SK-N-SH (cell line): ENCODE measurements at places on chromosomes 2 and 18. TPM values are rescaled to one million over a fixed set of nuclear protein-coding genes. Genes with fewer than 3 reads are reported as not detected.

GRCh38 chr2:201730651-201731285 is 32.3 kb upstream of the MPP4 start:
- DNase-seq = no peak
- H3K27ac ChIP-seq = no peak overlapping the region
- H3K36me3 ChIP-seq = peaks cover 87% of the 10 kb centered on the region
- no peaks in the 10 kb centered on the region for H3K27me3 ChIP-seq
- no peak overlapping the region for H3K4me3 ChIP-seq
- no peaks in the 10 kb centered on the region for H3K4me1 ChIP-seq

GRCh38 chr2:113176696-113177355 is 3.1 kb downstream of the PSD4 start:
- peaks cover 9% of the 10 kb centered on the region; the same call in 1 of the 2 replicates for H3K27me3 ChIP-seq
- no peak overlapping the region for H3K27ac ChIP-seq
- no peak overlapping the region for H3K4me3 ChIP-seq
- no peaks in the 10 kb centered on the region; the same call in 1 of the 2 replicates for H3K4me1 ChIP-seq
- no peaks in the 10 kb centered on the region for H3K36me3 ChIP-seq
- DNase-seq = no peak

- no peak overlapping the region for H3K27ac ChIP-seq
- DNase-seq = no peak
- no peaks in the 10 kb centered on the region for H3K27me3 ChIP-seq
- no peak overlapping the region for H3K4me3 ChIP-seq
- no peaks in the 10 kb centered on the region for H3K4me1 ChIP-seq
- no peaks in the 10 kb centered on the region for H3K36me3 ChIP-seq
Observed at GRCh38 chr18:52826994-52827393, 487.0 kb downstream of the DCC start.

DNA sequence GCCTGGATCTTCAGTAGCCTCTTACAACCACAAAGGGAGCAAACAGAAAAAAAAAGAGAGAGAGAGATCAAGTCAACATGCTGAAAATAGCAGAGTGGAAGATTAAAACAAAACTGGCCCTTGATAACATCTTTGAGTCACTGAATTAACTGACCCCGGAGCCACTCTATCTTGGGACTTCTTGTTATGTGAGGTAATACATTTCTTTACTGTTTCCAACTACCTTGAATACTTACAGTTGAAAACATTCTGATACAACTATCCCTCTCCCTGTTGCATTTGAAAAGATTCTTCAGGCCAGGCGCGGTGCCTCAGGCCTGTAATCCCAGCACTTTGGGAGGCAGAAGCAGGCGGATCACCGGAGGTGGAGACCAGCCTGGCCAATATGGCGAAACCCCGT is 208.1 kb downstream of the MEMO1 start:
- H3K27ac ChIP-seq = no peak overlapping the region
- no peaks in the 10 kb centered on the region for H3K36me3 ChIP-seq
- H3K27me3 ChIP-seq = no peaks in the 10 kb centered on the region
- no peak for DNase-seq

GRCh38 chr2:120316528-120317179 is 29.3 kb upstream of the INHBB start:
- no peaks in the 10 kb centered on the region for H3K27me3 ChIP-seq
- no peak overlapping the region for H3K4me3 ChIP-seq
- no peak for DNase-seq

DNA sequence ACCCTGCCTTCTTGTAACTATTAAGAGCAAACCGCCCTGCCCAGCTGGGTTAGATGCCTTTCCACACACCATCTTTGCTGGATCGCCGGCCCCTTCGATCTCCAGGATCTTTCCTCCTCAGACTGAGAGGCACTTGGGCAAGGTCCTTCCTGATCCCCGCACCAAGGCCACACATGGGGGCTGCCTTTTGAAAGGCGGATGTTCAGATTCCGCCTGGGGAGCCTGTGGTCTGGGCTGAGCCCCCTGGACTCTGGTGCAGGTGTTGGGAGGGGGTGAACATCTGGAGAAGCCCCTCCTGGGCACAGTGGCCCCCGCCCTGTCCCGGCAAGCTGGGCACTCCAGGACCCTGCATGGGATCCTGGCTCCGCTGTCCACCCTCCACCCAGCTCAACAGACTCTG is 135.4 kb upstream of the HDAC4 start:
- no peak overlapping the region for H3K4me3 ChIP-seq
- no peak overlapping the region for H3K27ac ChIP-seq
- peaks cover 23% of the 10 kb centered on the region; the same call in 1 of the 2 replicates for H3K4me1 ChIP-seq
- no peaks in the 10 kb centered on the region for H3K36me3 ChIP-seq
- no peaks in the 10 kb centered on the region for H3K27me3 ChIP-seq

DNA sequence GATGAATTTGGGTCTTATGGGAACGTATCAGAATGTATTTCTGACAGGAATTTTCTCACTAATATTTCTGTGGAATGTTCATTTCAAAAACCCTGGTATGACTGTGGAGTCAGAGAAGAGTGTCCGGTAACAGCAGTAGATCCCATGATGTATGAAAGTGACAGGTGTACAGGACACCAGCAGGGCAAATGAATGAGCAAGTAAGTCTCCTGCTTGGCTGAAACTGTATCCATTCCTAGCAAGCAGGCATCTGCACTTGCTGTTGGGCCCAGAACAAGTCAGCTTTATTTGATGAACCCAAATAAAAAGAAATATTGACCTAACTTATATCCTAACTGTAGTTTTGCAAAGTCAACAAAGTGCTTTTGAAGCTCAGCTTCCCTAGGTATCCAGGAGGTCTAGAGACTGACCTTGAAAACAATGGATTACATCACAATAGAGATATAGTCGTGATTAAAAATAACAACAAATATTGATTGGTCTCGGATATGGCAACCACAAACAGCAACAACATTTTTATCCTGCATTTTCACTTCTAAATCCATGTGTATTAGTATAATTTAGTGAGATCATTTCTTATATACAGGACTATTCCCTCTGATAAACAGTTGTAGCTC is 37.6 kb downstream of the NXPH2 start:
- H3K27me3 ChIP-seq = no peaks in the 10 kb centered on the region
- no peaks in the 10 kb centered on the region for H3K4me1 ChIP-seq
- no peak for DNase-seq
- H3K36me3 ChIP-seq = no peaks in the 10 kb centered on the region
- no peak overlapping the region for H3K4me3 ChIP-seq

GRCh38 chr2:77579076-77579769 is 57.0 kb upstream of the LRRTM4 start:
- H3K27ac ChIP-seq = no peak overlapping the region
- DNase-seq = no peak
- no peak overlapping the region for H3K4me3 ChIP-seq

DNA sequence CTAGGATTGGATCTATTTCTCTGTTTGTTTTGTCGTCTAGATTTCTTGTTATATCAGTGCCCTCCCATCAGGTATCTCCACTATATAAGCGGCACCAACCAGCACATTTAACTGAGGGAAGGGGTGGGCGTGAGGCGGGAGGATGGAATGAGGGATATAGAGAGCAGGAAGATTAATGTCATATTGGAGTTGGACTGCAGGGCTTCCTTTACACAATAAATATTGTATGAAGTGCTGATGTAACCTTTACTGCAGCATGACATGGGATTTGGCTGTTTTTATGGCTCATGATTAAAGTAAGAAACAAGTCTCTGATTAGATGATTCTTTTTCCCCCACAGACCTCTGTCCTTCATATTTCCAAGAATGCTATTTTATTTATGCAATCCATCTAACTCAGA is 54.8 kb downstream of the TMEM200C start:
- no peaks in the 10 kb centered on the region for H3K27me3 ChIP-seq
- H3K27ac ChIP-seq = no peak overlapping the region
- no peaks in the 10 kb centered on the region for H3K4me1 ChIP-seq
- no peak for DNase-seq

DNA sequence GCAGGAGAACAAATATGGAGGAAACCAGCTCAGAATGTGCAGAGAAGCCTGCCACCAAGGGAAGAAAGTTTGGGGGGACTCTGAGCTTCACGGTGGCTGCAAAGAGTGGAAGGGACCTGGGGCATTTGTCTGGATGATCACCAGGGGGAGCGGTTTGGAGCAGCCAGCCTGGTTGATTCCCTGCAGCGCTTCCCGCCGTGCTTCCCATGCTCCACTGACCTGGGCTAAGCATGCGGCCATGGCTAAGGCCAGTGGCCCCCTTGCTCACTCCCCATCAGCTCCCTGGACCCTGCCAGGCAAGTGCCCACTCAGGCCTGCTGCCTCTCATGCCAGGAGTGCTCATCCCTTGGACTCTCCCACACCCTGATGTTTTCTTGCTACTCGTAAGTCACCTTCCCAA is 27.0 kb downstream of the NTSR2 start:
- peaks cover 13% of the 10 kb centered on the region for H3K36me3 ChIP-seq
- no peak overlapping the region for H3K27ac ChIP-seq
- no peak for DNase-seq
- no peak overlapping the region for H3K4me3 ChIP-seq

- H3K27ac ChIP-seq = no peak overlapping the region
- no peaks in the 10 kb centered on the region for H3K36me3 ChIP-seq
- no peaks in the 10 kb centered on the region for H3K27me3 ChIP-seq
- H3K4me3 ChIP-seq = no peak overlapping the region
Observed at GRCh38 chr18:77339623-77340022, 90.0 kb downstream of the GALR1 start.

DNA sequence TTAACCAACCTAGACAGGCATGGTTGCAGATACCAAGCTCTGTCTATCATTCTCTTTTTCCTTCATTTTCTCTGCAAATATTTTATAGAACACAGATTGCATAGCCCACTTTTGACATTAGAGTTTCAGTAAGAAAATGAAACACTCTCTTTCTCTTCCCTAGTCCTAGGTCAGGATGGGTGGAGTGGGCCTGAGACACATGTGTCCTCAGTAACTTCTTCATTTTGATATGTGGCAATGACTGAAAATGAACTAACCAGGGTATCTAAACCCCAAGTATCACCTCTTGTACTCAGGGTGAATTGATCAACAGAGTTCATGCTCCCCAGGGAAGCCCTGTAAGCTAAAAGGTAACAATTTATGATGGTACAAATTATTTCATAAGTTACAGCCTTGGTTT is 37.0 kb upstream of the KYNU start:
- H3K27ac ChIP-seq = no peak overlapping the region
- no peaks in the 10 kb centered on the region for H3K36me3 ChIP-seq
- no peaks in the 10 kb centered on the region for H3K4me1 ChIP-seq
- H3K27me3 ChIP-seq = no peaks in the 10 kb centered on the region

GRCh38 chr2:28348149-28348567 is 44.5 kb upstream of the FOSL2 start:
- no peak overlapping the region for H3K27ac ChIP-seq
- H3K4me3 ChIP-seq = no peak overlapping the region
- no peaks in the 10 kb centered on the region for H3K36me3 ChIP-seq
- no peak for DNase-seq

GRCh38 chr2:67096886-67097285 is 300.2 kb upstream of the ETAA1 start:
- H3K4me3 ChIP-seq = no peak overlapping the region
- no peak for DNase-seq
- no peaks in the 10 kb centered on the region for H3K4me1 ChIP-seq
- H3K27me3 ChIP-seq = no peaks in the 10 kb centered on the region
- no peak overlapping the region for H3K27ac ChIP-seq
- H3K36me3 ChIP-seq = no peaks in the 10 kb centered on the region

DNA sequence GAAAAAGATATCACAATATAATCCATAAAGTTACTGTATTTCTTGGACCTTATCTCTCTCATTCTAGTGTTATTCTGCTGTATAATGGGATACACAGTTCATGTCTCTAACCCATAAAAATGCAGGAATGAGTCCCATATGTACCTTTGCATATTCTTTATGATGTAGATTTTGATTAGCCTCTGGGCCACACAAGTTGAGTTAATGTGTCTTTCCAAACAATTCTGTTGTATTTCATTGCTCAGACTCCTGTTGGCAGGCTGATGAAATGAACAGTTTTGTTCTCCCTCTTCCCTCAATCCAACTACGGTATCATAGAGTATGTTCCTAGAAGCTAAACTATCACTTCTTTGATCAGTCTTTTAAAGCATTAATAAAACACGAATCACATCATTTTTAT is 113.2 kb upstream of the SATB2 start:
- no peaks in the 10 kb centered on the region; the same call in 1 of the 2 replicates for H3K27me3 ChIP-seq
- no peak for DNase-seq
- no peaks in the 10 kb centered on the region for H3K36me3 ChIP-seq
- no peak overlapping the region for H3K4me3 ChIP-seq
- no peak overlapping the region for H3K27ac ChIP-seq

Gene RAD51AP2
- 0.02 TPM in 1 of 2 replicates, not detected in the other for polyA plus RNA-seq

Gene UGT1A1
- polyA plus RNA-seq = not detected in 2 replicates

Gene NTSR2
- polyA plus RNA-seq = not detected in 2 replicates

Gene CHRND
- polyA plus RNA-seq = 0.12 TPM in 1 of 2 replicates, not detected in the other

Gene FAM161A
- 0.90 and 1.2 TPM in 2 replicates for polyA plus RNA-seq

Gene FKBP1B
- 69.7 and 72.4 TPM in 2 replicates for polyA plus RNA-seq

Gene PIEZO2
- polyA plus RNA-seq = not detected in 2 replicates

Gene LRATD1
- 0.84 and 0.89 TPM in 2 replicates for polyA plus RNA-seq

Gene CYRIA
- 0.08 and 0.13 TPM in 2 replicates for polyA plus RNA-seq

Gene UNC80
- polyA plus RNA-seq = 0.59 and 1.3 TPM in 2 replicates
